Effector CD4-positive, alpha-beta T cell (primary cell): ENCODE measurements at places on chromosomes 13 and 19.

DNA sequence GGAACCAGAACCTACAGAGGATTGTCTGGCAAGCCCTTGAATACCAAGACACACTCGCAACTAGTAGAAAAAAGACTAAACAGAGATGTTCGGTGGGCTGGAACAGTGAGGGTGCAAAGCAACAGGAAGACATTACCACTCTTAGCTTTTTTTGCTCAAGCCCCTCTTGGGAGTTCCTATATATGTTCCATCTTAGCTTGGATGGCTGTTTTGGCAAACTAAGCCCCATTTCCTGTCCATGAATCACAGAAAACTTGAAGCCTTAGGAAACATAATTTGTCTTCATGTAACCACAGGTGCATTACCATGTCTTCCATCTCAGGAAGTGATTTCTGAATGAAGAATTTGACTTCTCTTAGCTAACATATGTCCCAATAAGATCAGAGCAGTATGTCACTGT lies 446.3 kb downstream of the OLFM4 start:
- DNase-seq: no peak

GRCh38 chr13:112392719-112393118 lies 16.6 kb downstream of the SPACA7 start:
- DNase-seq: no peak

- no peak for DNase-seq
Observed at GRCh38 chr13:94464771-94465170, 14.7 kb downstream of the DCT start.

- no peak for DNase-seq
Observed at GRCh38 chr13:77544355-77544754, 8.8 kb downstream of the SCEL start.

DNA sequence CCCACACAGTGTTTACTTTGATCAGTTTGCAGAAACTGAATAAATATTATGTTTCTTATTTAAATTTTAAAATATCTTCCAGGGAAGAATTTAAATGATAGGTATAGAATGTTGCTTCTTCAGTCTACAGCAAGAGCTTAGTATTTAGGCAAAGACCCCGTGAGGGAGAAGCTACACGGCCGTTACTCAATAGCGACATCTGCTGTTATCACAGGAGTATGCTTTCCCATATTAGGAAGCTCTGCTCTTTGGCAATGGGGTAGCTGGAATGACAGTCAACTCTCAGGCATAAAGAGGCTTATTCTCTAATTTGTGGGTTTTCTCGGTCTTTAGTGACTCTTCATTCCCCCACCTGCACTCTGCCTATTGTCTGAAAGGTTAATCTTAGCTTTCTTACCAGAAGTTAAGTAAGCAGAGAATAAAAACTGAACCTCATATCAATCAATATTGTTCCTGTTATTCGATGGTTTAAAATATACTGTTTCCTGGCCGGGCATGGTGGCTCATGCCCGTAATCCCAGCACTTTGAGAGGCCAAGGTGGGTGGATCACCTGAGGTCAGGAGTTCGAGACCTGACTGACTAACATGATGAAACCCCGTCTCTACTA lies 13.2 kb upstream of the LHFPL6 start:
- peak; percentile 22 for DNase-seq

- no peak for DNase-seq
Observed at GRCh38 chr13:95260031-95260525, 41.2 kb downstream of the ABCC4 start.

- no peak for DNase-seq
Observed at GRCh38 chr19:12379732-12380443, 14.4 kb upstream of the ZNF442 start.

DNA sequence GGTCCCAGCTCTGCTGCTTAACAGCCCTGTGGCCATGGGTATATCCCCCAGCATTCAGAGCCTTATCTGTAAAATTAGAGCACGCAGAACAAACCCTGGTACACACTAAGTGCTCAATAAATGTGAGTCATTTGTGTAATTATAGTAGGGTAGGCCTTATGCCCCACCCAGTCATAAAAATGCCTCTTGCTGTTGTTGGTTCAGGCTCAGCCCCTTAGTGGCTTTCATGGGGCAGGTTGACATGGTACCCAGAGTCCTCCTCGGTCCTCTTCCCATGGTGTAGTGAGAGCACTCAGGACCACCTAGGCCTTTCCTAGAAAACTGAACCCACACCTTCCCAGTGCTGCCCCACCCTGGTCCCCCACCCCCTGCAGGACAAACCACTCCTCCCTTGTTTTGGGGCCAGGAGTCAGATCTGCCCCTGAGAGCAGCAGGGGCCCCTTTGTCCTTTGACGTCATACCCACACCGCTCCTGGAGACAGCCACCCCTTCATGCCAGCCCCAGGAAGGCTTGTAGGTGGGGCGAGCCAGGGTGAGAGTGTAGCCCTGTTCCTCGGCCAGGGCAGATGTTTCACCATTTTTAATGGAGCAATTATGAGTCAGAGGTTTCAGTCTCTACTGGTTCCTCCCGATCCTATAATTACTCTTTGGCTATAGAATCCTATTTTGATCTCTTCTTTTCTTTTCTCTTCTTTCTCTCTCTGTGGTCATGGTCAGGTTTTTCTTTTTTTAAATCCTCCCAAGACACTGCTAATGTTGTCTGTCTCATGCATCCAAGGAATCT lies 36.8 kb downstream of the ACTN4 start:
- DNase-seq: no peak

- no peak for DNase-seq
Observed at GRCh38 chr19:2678044-2678671, 24.3 kb downstream of the GNG7 start.

GRCh38 chr13:30052120-30052519 lies 201.7 kb upstream of the UBL3 start:
- no peak for DNase-seq

DNA sequence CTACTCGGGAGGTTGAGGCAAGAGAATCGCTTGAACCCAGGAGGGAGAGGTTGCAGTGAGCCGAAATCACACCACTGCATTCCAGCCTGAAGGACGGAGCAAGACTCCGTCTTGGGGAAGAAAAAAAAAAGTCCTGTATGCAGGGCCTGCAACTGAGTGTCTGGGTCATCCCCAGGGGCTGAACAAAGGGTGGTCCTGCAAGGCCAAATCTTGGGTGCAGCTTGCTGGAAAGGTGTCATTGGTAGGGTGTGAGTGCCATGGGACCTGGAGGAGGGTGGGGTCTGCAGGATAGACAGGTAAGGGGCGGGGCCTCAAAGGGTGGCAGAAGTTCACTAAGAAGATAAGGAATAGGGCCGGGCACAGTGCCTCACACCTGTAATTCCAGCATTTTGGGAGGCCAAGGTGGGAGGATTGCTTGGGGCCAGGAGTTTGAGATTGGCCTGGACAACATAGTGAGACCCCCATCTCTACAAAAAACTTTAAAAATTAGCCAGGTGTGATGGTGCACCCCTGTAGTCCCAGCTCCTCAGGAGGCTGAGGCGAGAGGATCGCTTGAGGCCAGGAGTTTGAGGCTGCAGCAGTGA lies 31.5 kb downstream of the ZSWIM4 start:
- no peak for DNase-seq

DNA sequence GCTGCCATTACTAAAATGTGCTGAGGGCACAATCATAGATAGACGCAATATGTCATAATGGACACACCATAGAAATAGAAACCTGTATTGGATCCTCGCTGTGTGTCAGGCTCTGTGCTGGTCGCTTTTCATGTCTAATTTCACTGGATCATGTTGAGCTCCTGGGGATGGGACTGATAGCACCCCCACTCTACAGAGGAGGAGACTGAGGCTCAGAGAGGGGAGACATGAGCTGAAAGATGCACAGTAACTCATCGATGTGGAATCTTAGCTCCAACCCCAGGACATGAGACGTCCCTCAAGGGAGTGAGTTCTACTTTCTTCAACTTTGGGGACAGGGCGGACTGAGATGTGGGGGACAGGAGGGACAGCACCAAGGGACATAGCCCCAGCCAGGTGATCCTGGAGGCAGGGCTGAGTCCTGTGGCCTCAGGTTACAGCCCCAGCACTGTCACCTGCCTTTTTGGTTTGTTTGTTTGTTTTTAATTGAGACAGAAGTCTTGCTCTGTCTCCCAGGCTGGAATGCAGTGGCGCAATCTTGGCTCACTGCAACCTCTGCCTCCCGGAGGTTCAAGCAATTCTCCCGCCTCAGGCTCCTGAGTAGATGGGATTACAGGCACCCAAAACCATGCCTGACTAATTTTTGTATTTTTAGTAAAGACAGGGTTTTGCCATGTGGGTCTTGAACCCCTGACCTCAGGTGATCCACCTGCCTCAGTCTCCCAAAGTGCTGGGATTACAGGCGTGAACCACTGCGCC lies 6.6 kb upstream of the GIPC1 start:
- DNase-seq: no peak

GRCh38 chr19:18590273-18591272 lies 2.0 kb downstream of the REX1BD start:
- no peak for DNase-seq

DNA sequence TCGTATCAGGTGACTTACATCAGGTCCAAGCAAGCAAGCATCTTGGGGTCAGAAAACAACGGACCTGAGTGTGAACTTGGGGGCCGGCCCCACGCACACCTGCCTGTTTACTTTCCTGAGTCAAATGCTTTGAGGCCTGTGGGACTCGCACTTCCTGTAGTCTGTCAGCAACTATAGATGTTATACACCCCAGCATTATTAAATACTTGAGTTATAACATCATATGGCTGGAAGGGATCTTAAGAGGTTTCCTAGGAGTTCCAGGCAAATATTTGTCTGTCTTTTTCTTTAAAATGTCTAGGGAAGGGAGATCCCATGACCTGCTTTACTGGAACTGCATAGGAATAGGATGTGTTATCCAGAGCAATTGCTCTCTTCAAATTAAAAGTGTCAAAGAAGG lies 280.6 kb downstream of the SHISA2 start:
- no peak for DNase-seq

DNA sequence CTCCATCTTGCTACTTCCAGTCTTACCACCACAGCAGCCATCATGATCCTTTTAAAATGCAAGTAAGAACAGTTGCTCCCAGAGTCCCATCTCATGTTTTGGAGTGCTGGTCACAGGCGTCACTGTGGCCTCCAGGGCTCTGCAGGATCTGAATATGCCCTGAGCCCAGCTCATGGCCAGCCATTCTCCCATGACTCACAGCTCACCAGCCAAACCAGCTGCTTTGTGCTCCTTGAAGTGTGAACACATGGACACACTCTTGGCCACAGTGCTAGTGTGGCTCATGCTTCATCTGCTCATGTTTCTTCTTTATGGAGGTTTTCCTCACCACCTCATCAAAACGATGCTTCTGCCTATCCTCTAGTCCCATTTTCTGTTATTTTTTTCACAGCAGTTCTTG lies 466.5 kb downstream of the UQCRFS1 start:
- no peak for DNase-seq
